Neural progenitor cell (in vitro differentiated cells): ENCODE measurements at places on chromosomes 11 and 22.

DNA sequence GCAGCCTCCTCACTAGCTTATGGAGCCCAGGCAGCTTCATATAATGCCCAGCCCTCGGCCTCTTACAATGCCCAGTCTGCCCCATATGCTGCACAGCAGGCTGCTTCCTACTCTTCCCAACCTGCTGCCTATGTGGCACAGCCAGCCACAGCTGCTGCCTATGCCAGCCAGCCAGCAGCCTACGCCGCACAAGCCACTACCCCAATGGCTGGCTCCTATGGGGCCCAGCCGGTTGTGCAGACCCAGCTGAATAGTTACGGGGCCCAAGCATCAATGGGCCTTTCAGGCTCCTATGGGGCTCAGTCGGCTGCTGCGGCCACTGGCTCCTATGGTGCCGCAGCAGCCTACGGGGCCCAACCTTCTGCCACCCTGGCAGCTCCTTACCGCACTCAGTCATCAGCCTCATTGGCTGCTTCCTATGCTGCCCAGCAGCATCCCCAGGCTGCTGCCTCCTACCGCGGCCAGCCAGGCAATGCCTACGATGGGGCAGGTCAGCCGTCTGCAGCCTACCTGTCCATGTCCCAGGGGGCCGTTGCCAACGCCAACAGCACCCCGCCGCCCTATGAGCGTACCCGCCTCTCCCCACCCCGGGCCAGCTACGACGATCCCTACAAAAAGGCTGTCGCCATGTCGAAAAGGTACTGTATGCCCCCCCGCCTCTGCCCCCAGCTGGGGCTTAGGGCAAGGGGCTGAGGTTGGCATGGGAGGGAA lies 8.8 kb downstream of the RBM14 start:
- DNase-seq: no peak

DNA sequence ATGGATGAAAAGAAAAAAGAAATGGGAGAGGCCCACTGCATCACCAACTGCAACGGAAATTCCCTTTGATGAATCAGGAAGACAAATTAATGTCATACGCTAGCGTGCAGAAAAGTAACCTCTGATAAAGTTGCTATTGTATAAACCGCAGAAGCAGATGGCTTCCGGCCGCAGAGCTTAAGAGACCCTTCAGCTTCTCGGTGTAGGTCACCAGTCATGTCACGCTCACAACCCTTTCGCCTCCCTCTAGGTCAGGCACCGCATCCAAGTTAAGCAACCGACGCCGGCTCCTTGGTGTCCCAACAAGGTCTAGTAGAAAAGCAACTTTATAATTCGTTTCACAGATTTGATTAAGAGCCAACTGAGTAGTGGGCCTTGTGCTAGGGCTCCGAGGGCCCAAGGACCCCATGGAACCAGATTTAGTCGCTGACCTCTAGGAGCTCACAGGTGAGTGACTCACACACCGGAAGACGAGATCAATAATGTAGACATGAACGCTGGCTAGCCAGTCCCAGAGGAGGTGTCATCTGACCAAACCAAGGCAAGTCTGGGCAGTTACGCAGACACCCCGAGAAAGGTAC lies 1.2 kb upstream of the ZFP91 start:
- peak; percentile 61 for DNase-seq

DNA sequence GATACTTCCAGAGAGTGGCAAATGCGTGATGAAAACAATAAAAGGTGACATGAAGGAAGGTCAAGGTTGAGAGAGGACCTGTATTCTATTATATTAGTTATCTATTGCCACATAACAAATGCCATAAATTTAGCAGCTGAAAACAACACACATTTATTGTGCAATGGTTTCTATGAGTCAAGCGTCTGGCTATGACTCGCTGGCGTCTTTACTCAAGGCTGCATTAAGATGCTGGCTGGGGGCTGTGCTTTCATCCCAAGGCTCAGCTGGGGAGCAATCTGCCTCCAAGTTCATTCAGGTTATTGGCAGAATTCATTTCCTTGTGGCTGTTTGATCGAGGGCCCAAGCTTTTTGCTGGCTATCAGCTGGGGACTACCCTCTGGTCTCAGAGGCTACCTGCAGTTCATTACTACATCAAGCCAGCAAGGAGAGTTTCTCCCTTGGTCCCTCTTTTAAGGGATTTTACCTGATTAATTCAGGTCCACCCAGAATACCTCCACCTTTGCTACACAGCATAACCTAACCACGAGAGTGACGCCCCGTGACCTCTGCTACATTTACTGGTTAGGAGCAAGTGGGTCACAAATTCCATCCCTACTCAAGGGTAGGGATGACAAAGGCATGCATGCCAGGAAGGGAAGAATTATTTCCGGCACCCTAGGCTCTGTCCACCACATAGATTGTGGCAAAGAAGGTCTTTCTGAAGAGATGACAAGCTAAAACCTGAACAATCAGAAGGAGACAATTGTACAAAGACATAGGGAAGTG lies 549.1 kb downstream of the MN1 start:
- DNase-seq: no peak

DNA sequence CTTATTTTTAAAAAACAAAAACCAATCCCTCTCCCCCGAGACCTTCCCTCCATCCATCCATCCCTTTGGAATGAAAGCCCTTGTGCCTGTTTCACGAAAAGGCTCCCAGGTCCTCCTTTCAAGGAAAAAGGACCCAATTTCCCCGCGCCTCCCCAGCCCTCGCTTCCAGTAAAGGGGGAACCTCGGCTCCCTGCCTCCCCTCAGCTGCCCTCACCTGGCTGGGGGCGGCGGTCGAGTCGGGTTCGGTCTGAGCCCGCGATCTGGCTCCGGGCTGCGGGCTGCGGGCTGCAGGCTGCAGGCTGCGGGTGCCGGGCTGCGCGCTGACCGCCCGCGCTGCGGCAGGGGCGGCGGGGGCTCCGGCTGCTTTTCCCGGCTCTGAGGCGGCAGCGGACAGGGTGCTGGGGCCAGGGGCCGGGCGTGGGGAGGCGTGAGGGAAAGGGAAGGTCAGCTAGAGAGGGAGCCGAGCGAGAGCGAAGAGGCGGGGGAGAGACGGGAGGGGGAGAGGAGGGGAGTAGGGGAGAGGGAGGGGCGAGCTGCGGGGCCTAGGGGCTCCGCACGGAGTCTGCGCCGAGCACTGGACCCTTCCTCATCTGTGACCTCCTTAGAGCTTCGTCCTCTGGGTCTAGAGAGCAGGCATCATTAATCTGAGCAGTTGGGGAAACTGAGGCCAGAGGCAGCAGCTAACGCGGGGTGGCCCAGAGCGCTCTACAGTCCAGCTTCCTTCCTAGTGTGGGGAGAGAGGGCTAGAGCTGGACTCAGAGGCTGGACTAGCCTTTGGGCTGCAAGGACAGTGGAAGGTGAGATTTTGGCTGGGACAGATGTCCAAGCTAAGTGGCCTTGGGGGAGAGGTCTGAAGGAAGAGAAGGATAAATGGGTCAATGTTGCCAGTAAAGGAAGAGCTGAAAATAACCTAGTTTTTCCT lies at the start of gene C1QTNF4:
TSS of gene C1QTNF4 (minus strand) at position 478 of the 922 bp plus-strand sequence. CDS start 3,601 bp downstream, outside the sequence.
- DNase-seq: peak; percentile 78

GRCh38 chr11:20103281-20103680 lies 57.0 kb downstream of the DBX1 start:
- no peak for DNase-seq

DNA sequence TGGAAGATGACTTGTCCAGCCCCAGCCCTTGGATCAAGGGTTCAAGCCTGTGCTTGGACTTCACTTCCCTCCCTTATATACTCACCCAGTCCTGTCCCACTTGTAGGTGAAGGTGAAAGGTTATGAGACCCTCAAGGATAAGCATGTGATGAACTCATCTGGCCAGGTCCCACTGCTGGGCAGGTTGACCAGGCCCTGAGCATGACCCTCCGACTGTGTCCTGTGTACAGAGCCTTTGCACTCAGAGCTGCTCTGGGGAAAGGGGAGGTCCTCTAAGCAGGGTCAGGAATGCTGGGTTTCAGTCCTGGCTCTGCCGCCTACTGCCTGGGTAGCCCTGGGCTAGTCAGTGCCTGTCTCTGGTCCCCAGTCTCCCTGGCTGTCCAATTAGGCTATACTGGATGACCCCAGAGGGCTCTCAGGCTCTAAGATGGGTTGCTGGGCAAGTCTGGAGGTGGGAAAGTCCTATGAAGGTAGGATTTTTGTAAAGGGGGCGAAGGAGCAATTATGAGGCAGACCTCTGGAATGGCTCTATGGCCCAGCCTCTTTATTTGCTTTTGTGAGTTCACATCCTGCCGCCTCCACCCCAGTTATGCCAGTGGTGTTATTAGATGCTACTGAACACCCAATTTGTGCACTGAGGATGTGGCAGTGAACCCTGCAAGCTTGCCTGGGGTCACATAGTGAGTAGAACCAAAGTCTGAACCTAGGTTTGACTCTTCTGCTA lies 14.1 kb downstream of the DGAT2 start:
- DNase-seq: no peak

DNA sequence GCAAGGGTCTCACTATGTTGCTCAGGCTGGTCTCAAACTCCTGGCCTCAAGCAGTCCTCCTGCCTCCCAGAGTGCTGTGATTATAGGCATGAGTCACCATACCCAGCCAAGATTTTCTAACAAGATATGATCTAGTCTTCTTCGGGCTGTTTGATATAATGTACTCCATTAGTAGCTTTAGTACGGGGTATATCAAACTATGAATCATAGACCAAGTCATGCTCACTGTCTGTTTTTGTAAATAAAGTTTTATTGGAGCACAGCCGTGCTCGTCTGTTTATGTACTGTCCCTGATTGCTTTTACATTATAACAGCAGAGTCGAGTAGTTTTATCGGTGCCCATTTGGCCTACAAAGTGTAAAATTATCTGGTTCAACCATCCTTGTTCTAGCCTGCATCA lies 43.9 kb upstream of the GRIK4 start:
- DNase-seq: no peak

DNA sequence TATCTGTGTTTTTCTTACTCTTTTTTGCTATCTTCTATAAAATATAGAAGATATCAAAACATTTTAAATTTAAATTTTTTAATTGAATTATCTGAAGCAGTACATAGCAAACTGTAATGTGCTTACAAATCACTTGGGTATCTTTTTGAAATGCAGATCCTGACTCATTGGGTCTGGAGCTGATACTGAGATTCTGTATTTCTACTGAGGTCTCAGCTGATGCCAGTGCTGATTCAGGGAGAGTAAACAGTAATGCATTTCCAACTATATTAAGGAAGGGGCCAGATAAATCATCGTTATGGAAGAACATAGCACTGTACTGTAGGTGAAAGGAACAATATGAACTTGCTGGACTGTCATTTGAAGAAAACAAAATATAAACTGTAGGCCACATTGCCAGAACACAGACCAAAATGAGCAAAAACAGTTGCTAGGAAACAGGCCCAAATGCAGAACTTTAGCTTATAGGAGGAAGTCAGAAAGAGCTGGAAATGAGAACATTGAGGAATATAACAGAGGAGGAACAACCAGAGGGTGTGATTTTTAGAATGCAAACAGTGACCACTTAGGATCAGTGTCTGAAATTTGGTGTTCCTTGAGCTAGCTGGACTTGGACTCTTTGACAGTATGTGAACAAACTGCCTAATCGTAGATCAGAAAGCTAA lies 3.3 kb downstream of the ARL14EP start:
- DNase-seq: no peak

DNA sequence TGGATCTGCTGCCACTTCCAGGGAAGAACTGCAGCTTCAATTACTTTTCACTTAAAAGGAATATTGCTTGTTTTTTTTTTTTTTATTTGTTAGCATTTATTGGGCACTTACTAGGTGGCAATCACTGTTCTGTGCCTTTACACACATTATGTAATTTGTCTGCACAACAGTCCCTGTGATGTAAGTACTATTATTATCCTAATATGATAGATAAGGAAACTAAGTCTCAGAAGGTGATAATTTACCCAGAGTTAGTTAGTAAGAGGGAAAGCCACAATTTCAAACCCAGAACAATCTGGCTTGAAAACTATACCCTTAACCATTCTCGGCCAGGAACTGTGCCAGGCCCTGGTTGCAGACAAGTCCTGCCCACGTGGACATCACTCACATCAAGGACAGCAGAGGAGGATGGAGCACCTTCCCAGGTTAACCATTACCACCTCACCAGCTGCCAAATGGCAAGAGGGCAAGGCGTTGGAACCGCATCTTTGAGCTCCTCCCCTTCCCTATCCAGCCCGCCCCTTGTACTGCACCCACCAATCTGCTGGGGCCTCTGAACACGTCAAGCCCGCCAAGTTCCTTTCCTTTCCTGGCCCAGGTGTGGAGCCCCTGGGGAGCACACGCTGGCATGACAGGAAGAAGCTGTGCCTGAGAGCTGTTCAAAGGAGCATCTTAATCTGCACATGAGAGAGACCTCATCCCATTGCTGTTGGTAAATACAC lies 78.4 kb downstream of the NAV2 start:
- DNase-seq: no peak

- peak; percentile 41 for DNase-seq
These were observed 737 bp downstream of the BCL2L13 start for GRCh38 chr22:17639247-17639741.

DNA sequence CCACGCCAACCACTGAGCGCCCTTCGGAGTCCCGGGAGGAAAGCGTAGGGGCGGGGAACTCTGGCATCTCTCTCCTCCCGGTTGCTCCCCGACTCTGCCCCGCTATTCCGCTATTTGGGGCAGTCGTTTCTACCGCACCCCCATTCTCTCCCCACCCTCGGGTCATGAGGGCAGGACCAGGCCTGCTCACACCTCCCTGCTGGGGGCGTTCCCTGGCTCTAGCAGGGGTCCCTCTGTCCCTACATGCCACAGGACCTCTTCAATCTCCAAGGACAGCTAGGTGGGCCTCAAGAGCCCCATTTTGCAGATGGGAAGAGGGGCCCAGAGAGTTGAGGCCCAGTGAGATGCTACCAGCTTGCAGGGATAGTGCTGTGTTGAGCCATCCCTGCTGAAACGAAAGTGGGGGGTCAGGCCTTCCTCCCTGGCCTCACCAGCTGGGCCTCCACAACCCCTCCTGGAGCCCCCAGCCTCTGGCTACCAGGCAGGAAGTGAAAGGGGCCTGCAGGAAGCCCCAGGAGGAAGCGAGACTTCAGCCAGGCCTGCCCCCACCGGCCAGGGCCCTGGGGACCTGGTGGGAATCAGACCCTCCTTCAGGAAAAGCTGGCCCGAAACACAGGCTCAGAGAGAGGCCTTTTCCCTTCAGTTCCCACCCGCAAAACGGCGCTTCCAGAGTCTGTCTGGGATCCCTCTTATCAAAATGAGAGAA lies 5.5 kb upstream of the SHISA8 start:
- no peak for DNase-seq

- DNase-seq: peak; percentile 60
These were observed 377.2 kb downstream of the BRD1 start for GRCh38 chr22:49450498-49450897.

DNA sequence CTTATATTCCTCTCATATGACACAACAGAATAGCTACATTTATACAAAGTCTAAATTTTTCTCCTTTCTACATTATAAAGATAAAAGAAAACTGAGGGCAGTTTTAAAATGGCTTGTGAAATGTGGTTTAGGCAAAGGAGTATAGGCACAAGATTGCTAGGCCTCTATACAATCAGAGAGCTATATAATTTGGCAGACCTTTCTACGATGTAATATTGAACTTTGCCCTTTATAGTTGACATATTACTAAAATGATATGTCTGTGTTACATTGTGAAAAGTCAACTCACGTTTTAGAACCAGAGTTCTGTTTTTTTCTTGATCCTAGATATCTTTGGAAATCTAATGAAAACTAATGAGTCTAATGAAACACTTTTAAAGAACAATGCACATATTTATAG lies 430.2 kb downstream of the DLG2 start:
- no peak for DNase-seq
